LoVo (cell line): ENCODE measurements at places on chromosomes 6 and 20.
A peak's percentile ranks its signal among the peaks of the same experiment; 100 is the strongest.

DNA sequence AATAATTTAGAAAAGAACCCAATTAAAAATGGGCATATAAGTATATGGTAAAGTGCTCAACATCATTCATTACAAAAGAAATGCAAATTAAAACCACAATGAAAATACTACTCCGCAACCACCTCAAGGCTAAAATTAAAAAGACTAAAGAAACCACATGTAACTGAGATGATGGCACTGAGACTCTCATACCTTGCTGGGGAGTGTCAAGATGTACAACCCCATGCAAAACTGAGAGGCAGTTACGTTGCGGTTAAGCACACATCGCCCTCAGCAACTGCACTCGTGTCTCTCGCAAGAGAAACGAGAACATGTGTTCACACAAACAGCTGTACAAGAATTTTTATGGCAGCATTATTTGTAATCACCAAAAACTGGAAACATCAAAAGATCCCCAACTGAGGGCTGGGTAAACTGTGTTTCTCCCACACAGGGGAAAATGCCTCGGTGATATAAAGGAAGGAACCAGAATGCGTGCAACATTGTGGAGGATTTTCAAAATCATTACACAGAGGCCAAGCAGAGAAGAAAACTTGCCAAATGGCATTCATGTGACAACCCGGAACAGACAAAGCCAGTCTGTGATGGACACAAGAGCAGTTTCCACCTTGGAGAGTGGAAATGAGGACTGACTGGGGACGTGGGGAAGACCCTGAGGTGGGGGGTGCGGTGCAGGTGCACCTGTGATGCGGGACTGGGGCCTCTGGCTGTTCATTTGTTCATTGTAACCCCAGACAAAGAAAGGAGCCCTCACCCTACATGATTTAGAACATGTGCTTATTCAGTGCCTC, 144.9 kb downstream of the WDR27 start:
- no peak for DNase-seq

DNA sequence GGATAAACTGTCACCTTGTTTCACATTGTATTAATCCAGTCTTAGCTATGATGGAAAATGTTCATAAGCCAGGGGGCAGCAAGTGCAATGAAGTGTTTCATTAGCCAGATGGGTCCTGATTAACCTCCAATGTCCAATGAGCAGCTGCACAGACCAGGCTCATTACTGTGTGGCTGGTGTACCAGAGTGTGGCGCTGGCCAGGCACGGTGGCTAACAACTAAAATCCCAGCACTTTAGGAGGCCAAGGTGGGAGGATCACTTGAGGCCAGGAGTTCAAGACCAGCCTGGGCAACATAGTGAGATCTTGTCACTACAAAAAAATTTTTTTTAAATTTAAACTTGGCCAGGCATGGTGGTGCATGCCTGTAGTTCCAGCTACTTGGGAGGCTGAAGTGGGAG, 201.7 kb upstream of the FOXQ1 start:
- peak; percentile 4 for DNase-seq

DNA sequence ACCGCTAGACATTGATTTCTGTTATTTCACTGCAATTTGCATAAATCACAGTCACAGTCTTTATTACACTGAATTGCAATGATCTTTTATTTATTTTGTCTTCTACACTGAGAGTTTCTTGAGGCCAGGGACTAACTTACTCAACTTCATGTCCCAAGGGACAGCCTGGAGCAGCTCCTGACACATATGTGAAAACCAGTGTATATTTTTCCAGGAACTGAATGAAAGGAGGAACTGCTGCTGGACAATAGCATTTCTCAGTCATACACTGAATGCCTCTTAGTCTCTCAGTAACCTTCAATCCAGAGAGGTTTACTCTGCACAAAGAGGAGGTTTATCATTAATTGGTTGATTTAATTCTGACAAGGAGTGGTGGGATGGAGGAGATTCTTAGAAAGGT, 5.9 kb downstream of the F13A1 start:
- DNase-seq, result no peak

GRCh38 chr20:25223179-25223661, 24.7 kb upstream of the PYGB start:
- DNase-seq, result peak; percentile 59

DNA sequence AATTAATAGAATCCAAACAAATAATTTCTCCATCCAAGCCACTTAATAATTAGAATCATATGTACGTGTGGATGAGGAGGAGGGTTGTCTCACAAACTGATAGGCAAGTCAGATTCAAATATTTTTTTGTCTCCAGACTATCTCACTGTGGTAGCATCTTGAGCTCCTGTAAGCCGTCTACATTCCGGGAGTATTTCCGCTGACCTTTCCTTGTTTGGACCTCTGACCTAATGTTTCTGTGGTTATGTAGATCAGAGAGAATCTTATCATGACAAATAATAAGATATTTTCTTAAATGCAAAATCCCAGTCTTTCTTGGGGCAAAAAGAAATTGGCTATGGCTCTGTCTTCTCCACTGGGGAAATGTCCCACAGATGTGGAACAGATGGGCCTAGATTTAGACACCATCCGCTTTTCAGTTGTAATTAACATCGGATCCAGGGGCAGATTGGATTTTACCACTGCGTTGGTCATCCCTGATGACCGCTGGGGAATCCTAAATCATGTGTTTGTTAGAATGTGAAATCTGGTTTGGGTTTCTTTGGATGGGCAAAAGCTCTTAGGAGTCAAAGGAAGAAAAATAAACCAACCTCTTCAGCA, 197.1 kb upstream of the RIN2 start:
- DNase-seq, result no peak

DNA sequence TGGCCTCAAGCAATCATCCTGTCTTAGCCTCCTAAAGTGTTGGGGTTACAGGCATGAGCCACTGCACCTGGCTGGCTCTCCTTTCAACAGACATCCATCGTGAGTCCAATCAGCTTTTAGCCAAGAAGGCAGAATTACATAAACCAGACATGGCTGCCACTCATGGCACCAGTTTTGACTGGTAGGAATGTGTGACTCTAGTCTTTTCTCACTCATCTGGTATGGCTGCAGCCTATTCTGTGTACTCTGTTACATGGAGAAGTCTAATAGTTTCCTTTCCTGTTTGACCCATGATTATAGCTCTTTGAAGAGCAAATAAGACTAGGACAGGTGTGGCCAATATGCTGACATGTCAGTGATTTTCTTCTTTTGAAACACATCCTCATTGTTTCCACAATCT, 27.0 kb upstream of the RNF144B start:
- DNase-seq, result no peak

GRCh38 chr6:126030045-126030444, 43.7 kb downstream of the TRMT11 start:
- DNase-seq, result no peak

DNA sequence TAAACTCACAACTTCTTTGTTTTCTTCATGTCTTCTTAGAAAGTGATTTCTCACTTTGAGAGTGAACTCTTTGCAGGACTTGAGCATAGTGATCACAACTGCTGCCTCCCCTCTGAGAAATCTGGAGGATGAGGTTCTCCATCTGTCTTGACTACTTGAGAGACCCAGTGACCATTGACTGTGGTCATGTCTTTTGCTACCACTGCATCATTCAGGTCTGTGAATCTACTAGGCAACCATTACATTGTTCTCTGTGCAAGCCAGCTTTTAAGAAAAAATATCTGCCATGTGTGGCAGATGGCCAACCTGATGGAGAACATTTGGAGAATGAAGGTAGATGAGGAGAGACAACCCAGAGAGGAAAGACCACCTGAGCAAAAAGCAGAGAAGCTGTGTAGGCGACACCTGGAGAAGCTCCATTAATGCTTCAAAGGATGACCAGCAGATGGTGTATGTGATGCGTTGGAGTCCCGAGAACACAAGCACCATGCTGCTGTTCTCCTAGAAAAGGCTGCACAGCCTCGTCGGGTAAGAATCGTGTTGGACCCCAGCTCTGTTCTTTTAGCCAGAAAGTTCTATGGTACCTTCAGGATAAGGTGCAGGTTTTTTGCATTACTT, 25.1 kb upstream of the TRIM26 start:
- no peak for DNase-seq
